ENCODE measurements at places on chromosomes 5 and 9.

GRCh38 chr5:118968925-118969375 is 19.4 kb downstream of the DTWD2 start:
- DNase-seq, result no peak

GRCh38 chr9:37273595-37273994 is 148.9 kb upstream of the GRHPR start:
- DNase-seq, result no peak

DNA sequence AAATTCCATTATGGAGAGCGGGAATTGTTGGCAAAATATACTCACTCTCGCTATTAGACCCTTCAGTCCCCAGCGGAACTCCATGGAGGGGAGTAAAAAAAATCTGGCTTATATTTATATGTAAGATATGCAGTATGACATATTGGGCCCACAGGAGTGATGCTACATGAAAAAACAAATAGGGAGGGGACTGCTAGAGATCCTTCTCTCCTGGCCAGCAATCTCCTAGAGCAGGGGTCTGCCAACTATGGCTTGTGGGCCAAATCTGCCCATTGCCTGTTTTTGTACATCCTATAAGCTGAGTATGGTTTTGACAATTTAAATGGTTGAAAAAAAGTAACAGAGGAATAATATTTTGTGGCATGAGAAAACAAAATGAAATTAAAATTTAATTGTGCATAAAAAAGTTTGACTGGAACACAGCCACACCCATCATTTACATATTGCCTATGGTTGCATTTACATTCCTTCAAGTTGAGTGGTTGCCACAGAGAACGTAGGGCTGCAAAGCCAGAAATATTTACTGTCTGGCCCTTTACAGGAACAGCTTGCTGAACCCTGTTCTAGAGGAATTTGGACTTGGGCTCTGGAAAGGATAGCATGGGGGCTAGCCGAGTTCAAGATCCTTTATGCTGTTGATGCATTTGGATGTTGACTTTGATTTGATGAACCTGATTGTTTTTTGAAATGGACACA is 197.3 kb upstream of the CLINT1 start:
- no peak for DNase-seq

DNA sequence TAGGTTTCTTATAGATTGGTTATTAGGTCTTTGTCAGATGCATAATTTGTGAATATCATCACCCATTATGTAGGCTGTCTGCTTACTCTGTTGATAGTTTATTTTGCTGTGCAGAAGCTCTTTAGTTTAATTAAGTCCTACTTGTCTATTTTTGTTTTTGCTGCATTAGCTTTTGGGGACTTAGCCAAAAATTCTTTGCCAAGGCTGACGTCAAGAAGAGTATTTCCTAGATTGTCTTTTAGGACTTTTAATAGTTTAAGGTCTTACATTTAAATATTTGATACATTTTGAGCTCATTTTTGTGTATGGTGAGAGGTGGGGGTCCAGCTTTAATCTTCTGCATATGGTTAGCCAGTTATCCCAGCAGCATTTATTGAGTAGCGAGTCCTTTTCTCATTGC is 24.8 kb upstream of the ANGPTL2 start:
- DNase-seq, result no peak

DNA sequence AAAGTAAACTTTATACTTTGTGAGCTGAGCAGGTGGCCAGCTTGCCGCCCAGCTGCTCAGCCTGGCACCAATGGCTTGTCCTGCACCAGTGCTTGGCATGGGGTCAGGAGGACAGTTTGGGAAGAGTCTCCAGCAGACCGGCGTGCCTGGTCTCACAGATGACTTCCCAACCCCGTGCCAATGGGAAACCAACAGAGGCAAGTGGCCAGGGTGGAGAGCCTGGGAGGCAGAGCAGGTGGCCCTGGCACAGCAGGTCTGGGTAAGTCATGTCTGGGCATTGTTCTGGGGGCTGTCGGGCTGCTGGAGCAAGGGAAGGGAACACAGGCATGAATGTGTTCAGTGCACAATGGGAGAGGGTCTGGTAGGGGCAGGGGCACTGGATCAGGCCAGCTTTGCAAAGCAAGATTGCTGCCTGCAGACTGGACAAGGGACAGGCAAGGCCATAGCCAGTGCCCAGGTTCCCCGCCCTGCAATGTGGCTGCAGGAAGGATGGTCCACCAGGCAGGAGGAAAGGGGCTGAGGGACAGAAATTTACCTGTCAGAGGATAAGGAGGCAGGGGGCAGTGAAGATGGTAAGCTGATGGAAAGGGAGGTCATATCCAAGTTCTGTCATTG is 76.2 kb upstream of the ALDH1B1 start:
- no peak for DNase-seq

DNA sequence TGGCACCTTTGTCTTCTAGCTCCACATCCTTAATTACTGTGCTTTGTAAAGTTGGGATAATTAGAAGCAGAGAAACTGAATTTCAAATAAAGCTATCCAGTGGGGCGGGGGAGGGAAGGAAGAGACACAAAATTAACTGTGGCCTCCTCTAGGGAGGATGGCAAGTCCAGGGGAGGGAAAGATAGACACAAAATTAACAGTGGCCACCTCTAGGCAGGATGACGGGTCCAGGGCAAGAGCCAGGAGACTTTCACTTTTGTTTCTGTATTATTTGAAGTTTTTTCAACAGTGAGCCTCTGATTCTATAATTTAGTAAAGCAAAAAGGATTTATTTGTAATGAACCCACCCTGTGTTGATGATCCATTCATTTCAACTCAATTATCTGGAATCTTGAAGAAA is 335.9 kb downstream of the MSX2 start:
- DNase-seq, result no peak

DNA sequence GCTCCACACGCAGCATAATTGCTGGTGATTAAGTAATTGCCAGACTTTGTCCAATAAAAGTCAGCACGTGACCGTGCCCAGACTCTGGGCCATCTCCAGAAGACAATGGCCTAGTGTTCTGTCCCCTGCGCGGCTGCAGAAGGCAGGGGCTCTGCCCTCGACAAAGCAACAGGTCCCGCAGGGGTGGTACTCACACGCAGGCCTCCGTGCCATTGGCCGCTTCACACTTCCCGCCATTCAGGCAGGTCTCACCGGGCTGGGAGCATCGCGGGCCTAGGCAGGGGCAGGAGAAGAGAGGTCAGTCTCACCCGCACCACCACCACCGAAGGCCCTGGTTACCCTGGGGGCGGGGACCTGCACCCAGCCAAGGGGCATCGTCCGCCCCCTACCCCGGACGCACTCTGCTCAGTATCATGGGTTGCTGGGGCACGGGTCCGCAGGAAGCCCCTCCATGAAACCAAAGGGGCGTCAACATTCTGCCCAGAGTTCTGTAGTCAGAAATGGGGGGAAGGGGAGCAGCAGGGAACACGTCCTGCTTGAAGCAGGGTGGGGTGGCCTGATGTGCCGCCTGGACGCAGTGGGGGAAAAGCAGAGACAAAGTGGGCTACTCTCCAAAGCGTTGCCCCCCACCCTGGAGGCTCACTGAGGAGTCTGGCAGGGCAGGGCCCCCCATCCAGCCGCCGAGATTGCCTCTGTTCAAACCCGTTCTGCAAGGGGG is 1.9 kb downstream of the NOTCH1 start:
- DNase-seq, result no peak

- no peak for DNase-seq
Measured at GRCh38 chr5:173625673-173626504, 9.4 kb upstream of the BOD1 start.

DNA sequence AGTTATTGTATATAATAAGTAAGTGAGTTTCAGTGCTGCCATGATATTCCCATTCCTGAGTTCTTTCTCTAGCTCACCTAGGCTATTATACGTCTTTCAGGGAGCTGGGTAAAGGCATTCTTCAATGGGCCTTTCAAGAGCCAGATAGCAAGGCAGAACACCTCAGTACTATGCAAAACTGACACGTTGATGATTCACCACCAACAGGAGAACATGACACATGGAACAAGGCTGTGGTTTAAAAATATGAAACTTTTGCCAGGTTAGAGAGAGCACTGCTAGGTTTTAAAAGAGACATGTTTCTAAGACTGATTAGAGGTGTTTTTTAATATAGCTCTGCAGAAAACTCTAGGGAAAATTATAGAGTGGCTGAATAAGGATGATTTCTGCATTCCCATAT is 95.9 kb downstream of the UGCG start:
- no peak for DNase-seq

DNA sequence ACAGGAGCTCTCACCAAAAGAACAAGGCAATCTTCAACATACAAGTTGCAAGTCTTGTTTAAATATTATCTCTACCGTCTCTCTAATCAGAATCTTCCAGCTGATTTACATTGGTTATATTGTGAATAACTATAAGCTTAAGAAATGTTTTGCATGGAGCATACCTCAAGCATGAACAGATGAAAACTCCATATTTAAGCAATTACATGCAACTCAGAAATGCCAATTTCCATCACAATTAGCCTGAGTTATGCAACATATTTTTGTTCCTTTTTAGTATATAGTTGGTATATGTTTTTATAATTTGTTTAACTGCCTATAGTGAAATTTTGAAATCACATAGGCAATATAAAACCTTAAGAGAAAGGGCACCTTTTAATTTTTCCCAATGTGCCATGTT is 142.5 kb downstream of the DENND1A start:
- no peak for DNase-seq

GRCh38 chr5:39816866-39817265 is 392.1 kb upstream of the DAB2 start:
- no peak for DNase-seq

DNA sequence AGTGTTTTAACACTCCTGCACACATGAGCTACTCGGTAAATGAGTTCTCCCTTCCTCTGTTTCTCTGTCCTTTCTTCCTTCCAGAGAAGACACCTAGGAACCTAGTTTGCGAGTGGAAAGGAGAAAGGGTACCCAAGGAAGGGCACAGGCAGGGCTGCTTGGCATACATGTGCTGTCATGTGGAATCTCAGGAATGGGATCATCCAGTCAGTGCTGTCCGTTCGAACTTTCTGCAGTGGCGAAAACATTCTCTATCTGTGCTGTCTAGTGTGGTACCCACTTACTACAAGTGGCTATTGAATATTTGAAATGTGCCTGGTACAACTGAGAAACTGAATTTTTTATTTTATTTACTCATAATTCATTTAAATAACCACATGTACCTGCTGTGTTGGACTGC is 28.0 kb downstream of the NLN start:
- no peak for DNase-seq

DNA sequence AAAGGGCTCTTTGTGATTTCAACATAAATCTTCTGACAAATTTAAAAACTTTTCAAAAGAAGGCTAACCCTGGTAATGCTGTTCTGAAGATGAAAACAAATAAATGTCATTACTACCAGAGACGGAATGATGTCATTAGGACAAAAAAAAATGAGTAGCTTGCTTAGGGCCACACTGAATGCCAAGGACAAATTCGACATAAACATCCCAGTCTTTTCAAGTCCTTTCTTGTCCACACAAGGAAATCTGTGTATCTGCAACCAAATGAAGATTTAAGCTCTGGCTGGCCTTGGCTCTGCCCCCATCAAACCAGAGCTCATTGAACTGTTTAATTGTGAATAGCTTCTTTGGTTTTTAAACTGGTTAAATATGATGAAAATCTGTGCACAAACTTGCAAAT is 592.7 kb downstream of the TLE1 start:
- DNase-seq, result no peak

DNA sequence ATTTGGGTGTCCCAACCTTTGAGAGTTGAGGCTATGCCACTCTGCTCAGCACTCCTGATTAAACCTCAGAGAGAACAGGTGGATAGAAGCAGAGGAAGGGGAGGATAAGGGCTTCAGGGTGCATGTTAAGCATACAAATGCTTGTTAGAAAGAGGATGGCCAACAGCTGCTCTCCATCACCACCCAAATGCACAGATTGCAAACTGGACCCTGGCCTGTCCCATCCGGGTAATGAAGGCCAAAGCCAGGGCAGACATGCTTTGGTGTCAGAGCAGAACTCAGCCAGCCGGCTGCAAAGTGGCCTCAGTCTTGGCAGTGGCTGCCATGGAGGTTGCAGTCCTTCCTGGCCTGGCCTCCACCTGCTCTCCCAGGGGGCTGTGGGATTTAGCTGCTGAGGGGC is 84.3 kb downstream of the SIL1 start:
- no peak for DNase-seq

GRCh38 chr5:96605144-96605837 is 56.9 kb upstream of the CAST start:
- no peak for DNase-seq

DNA sequence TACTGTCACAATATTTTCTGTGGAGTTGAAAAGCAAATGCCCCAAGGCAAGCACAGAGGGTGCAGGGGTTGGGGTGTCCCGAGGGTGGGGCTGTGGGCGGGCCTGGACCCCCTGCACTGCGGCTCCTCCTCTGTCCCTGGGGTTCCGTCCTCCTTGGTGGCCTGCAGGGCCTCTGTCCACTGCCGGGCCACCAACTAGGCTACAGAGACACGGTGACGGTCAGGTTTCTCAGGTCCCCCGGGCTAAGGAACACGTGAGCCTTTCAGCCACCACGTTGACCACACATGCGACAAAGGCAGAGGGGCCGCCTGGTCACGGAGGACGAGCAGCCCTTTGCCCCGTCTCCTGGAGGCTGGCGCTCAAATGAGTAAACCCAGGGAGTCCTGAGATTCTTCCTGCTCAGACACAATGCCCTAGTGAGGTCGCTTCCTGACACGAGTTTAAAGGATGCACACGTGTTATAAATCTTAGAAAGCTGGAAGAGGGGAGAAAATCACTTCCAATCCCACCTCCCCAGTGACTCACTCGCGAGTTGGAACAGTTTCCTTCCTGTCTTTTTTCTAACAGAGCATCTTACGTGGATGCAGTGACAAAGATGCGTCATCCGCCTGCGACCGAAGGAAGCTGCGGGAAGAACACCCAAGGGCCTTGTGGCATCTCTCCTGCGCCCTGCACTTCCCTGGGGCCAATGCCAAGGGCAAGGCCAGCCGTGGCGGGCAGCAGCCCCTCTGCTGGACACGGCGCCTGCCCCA is 24.8 kb upstream of the OBP2B start:
- no peak for DNase-seq

GRCh38 chr5:6379246-6379645 is 899 bp upstream of the MED10 start:
- no peak for DNase-seq

DNA sequence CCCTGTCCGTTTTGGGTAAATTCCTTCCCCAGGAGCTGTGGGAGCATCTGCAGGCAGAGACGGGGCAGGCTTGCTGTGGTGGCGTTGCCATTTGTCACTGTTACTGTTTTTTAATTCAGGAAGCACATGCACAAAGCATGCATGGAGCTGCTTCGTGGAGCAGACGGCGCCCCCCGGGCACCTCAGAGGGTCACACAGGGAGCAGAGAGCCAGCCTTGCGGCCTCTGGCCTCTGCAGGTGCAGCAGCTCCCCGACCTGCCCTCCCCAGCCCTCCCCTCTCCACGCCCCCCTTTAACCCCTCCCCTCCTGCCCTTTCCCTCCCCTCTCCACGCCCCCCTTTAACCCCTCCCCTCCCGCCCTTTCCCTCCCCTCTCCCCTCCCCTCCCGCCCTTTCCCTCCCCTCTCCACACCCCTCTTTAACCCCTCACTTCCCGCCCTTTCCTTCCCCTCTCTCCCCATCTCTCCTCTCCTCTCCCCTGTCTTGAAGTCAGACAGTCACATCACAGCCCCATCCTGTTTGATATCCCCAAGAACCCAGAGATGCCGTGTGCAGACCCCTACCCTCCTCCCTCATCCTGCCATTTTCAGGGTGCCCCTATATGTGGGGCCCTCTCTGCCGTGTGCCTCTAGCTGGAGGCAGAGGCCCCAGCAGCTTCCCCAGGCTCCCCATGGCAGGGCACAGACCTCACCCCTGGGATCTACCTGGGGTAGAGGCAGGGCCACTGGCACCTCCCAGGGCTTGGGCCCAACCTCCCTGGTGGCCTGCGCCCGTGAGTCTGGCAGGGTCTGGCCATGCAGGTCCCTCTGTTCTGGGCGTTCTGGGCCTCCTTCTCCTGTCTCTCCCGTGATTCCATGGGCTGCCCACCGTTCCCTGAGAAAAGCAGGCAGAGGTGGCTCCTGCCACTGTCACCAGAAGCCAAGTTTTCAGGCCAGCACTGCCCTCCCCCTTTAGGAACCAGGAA is 29.6 kb upstream of the UBAC1 start:
- DNase-seq, result no peak
